HCT116 (cell line): ENCODE measurements at places on chromosomes 11 and 22.

GRCh38 chr11:111792314-111792713 lies 26.1 kb upstream of the PPP2R1B start:
- no peak for DNase-seq

DNA sequence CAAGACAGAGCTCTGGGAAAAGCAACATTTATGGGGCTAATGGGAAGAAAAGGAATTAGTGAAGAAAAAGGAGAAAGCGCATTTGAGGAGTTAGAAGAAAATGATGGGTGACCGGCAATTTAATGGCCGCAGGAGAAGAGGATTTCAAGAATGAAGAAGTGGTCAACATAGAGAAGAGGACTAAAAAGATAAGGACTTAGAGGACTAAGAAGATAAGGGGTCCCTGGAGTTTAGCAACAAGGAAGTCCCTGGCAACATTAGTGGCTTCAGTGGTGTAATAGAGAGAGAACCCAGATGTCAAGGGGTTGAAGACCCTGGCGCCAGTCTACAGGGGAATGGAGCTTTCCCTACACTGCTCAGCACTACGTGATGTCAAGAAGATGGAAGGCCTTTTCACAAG lies 32.3 kb downstream of the WEE1 start:
- no peak for DNase-seq

DNA sequence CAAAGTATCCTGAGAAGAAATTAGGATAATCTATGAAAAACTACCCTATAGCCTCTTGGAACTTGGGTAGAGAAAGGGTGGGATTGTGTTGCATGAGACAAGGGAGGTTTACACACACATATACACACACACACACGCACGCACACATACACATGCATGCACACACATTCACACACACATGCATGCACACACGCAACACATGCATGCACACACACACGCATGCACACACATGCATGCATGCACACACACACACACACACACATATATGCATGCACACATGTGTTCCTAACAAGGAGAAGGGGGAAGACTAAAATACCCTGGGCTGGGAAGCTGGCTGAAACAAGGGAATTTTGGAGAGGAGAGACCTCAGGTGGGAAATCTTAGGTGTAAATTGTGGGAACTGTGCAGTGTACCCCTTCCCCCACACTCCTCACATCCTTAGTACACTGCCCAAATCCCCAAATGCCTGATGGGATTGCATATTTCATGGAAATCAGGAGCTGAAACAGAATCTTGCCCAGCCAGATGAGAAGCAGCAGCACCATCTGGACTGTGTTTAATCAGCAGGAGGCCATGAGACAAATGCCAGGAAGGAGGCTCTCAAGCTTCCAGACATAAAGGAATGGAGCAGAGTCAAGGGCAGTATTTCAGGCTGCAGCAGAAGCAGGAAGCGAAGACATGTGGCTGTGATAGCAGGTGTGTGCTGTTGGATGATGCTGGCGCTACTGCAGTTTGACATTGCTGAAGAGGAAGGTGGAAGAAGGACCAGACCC lies 14.6 kb upstream of the POLD3 start:
- DNase-seq = no peak

GRCh38 chr22:32842486-32842885 lies 41.0 kb downstream of the TIMP3 start:
- DNase-seq = no peak

DNA sequence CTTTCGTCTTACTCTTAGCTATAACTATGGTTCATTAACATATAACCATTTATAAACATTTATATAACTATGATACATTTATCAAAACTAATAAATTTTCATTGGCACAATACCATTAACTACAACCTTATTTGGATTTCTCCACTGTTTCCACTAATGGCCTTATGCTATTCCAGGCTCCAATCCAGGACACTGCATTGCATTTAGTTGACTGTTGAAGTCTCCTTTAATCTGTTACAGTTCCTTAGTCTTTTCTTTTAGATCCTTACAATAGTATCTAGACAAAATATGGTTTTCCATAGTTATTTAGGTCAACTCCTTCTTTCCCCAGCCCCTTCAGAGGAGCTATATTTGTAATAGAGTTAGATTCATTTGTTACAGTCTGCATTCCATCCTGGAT lies 47.2 kb downstream of the CCDC34 start:
- DNase-seq = no peak

DNA sequence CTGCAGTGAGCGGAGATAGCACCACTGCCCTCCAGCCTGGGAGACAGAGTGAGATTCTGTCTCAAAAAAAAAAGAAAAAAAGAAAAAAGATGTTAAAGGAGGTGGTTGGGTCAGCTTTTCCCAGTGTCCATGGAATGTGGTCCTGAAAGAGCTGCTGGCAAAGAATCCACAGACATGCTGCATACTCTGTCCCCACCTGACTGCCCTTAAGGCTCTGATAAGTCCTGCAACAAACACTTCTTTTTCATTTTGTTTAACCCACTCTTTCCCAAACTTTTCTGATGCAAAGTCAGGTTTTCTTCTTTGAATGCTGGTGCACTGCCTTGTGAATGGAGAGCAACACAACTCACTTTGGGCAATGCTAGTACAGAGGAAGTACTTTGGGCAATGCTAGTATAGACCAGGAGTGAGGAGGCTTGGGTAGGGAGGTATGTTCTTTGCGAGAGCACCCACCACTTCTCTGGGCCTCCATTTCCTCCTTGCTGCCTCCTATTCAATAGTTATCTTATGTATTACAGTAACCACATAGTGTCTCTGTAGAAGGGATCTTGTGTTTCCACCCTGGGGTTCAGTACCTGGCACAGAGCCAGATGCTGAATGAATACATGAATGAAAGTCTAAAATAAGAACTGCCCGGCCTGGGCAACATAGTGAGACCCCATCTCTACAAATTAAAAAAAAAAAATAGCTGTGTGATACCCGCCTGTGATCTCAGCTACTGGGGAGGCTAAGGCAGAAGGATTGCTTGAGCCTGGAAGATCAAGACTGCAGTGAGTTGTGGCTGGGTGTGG lies 18.9 kb downstream of the LIF start:
- no peak for DNase-seq

DNA sequence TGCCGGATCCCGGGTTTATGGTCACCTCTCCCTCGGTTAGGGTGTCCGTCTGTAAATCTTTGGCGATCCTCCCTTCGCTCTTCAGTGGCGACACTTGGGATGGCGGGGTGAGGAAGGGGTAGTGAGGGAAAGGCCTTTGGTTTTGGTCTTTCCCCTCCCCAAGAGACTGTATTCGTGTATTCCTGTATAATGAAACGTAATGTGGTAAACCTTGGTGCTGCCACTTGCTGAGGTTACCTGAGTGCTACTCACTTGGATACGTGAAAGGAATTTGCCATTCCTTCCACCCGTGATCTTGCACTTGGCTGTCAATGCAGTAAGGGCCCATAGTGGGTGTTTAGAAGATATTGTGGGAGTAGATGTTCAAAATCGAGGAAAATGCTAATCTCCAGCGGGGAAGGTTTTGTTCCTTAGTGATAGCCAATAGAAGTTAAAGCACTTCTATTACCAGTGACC lies 578 bp upstream of the NUP160 start:
- no peak for DNase-seq

- DNase-seq = no peak
These were observed 63.2 kb downstream of the BTG4 start for GRCh38 chr11:111448831-111449557.

DNA sequence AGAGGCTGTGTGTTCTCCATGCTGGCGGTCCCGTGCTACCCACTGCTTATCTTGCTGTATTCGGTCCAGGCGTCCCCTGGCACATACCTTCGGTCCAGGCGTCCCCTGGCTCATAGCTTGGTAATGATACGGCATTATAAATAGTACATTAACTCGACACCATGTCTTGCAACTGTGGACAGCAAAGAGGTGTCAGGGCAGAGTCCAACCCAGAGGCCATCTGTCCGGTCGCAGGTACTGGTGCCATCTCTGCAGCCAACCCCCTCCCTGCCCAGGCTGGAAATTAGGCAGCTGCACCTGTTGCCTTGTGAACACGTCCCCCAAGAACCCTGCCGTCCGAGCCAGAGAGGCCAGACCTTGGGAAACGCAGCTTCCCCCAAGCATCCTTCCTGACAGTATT lies 634.3 kb downstream of the BRD1 start:
- no peak for DNase-seq
